SK-N-SH (cell line): ENCODE measurements at places on chromosomes 3 and 15. TPM values are rescaled to one million over a fixed set of nuclear protein-coding genes. Genes with fewer than 3 reads are reported as not detected.

- no peak for DNase-seq
These were observed 14.7 kb downstream of the MCTP2 start for GRCh38 chr15:94246016-94246415.

Gene ALG1L2
- not detected in 2 replicates for polyA plus RNA-seq

DNA sequence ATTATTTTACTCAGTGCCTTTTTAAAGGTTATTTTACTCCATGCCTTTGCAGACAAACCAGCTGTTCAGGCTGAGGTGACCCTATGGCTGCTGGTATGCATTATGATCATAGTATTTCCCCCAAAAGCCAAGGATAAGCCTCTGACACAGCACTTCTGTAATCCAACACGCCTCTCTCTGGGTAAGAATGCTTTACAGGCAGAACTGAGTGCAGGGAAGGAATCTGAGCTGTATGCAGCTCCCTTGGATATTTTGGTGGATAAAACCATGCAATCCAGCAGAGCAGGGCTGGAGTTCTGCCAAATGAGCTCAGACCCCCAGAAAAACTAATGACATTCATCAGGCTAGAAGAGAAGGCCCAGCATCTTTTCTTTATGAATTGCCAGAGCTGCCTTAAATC, 11.7 kb upstream of the MAP1A start:
- no peak for DNase-seq

DNA sequence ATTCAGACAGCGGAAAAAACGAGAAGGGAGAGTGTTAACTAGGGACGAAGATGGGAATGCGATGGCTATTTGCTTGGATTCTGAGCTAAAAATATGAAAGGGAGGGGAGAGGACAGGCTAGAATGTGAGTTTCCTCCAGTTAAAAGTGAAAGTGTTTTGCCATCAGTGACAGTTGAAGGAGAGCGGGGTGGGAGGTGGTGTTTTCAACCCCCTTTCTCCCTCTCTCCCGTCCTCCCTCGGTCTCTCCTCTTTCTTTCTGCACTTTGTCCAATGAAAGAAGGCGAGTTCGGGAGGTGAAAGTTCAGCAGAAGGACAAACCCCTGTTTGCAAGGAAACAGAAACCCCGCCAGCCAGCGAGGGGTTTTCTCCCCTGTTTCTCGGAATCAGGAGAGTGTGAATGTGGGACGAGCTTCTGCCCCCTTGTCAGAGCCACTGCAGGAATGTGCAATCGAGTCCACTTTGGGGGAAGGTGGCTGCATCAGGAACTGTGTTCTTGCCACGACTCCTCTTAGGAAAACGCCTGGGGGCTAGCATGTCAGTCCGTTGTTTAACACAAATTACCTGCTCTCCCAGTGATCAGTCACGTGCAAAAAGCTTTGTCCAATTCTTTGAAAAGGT, 975 bp upstream of the FOXP1 start:
- peak; percentile 41 for DNase-seq

GRCh38 chr3:124529826-124530571, 200.3 kb upstream of the UMPS start:
- no peak for DNase-seq

DNA sequence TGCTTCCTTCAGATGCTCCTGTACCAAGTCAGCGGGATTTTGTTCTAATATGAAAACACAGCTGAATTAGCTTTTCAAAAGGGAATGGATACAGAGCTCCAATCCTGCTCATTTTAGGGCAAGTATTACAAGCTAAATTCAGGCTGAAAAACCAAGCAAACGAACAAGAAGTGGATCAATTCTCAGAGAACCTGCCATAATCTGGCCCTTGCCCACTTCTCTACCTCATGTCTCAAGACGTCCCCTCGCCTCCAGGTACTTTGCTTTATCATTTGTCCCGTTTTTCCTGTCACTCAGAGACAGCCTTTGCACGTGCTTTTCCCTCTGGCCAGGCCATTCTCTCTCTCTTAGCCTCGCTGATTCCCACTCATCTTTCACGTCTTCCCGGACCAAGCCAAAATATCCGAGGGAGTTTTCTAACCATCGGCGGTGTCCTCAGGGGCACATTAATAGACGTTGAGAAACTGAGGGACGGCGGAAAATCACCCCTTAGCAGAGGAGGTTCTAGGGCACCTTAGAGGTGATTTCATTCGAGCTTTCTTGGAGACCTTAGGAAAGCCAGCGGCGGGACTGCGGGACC, 654 bp downstream of the SUSD5 start:
- DNase-seq, result no peak

Gene CCR9
- not detected in 2 replicates for polyA plus RNA-seq

- DNase-seq, result no peak
These were observed 655 bp upstream of the FAM3D start for GRCh38 chr3:58667229-58667628.

Gene ATP13A3
- polyA plus RNA-seq, result 48.2 and 67.2 TPM in 2 replicates

GRCh38 chr15:91021516-91022074, 799 bp downstream of the VPS33B start:
- DNase-seq, result peak; percentile 61

- DNase-seq, result no peak
These were observed 782.6 kb downstream of the DIPK2A start for GRCh38 chr3:144754076-144754783.

Gene PRR20G
- polyA plus RNA-seq, result not detected in 2 replicates

Gene ITIH3
- polyA plus RNA-seq, result 4.3 and 5.3 TPM in 2 replicates
